Activated T-cell treated with anti-CD3 and anti-CD28 coated beads for 48 hours (primary cell): ENCODE measurements at places on chromosomes 1 and 21.

GRCh38 chr1:1554926-1555915 lies 14.8 kb upstream of the TMEM240 start:
- DNase-seq = no peak

DNA sequence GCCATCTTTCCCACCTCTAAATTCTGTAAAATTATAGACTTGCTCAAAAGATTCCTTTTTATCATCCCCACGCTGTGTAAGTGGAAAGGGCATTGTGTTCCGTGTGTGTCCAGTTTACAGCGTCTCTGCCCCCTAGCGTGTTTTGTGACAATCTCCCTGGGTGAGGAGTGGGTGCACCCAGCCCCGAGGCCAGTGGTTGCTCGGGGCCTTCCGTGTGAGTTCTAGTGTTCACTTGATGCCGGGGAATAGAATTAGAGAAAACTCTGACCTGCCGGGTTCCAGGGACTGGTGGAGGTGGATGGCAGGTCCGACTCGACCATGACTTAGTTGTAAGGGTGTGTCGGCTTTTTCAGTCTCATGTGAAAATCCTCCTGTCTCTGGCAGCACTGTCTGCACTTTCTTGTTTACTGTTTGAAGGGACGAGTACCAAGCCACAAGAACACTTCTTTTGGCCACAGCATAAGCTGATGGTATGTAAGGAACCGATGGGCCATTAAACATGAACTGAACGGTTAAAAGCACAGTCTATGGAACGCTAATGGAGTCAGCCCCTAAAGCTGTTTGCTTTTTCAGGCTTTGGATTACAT lies 61.9 kb downstream of the POFUT2 start:
- DNase-seq = no peak

- peak; percentile 34 for DNase-seq
Measured at GRCh38 chr1:66331658-66332547, 202.1 kb upstream of the SGIP1 start.

- no peak for DNase-seq
Measured at GRCh38 chr1:176531921-176532897, 69.2 kb downstream of the PAPPA2 start.

DNA sequence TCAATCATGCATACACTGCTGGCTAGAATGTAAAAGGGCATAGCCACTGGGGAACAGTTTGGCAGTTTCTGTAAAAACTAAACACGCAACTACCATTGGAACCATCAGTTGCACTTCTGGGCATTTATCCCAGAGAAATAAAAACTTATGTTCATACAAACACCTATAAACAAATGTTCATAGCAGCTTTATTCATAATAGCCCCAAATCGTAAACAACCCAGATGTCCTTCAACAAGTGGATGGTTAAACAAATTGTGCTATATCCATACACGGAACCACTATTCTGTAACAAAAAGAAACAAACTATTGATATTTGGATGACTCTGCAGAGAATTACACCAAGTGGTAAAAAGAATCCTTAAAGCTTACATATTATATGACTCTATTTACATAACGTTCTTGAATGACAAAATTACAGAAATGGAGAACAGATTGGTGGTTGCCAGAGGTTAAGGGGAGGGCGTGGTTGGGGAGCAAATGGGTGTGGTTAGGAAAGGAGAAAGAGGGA lies 22.8 kb downstream of the LACTBL1 start:
- no peak for DNase-seq

GRCh38 chr21:45145146-45145545 lies 70.8 kb downstream of the ADARB1 start:
- no peak for DNase-seq

DNA sequence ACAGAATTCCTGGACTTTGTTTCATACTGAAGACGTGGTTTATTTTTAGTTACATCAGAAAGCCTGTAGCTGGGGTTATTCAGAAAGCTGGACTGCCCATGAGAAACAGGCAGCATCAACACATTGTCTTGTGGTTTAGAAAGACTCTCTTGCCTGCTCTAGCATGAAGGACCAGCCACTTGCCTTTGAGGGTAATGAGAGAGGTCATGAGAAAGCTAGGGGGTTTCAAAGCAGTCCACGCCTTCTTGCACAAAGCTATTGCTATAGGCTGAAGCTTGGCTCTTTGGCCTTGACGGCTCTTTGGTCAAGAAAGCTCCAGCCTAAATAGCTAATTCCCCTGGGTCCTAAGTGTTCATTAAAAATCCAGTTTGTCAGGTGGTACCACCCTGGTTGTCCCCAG lies 208.1 kb downstream of the PRDM2 start:
- no peak for DNase-seq
